ENCODE measurements at places on chromosomes 16 and 17. TPM values are rescaled to one million over a fixed set of nuclear protein-coding genes. Genes with fewer than 3 reads are reported as not detected.

Gene TMEM238L
- total RNA-seq = not detected

DNA sequence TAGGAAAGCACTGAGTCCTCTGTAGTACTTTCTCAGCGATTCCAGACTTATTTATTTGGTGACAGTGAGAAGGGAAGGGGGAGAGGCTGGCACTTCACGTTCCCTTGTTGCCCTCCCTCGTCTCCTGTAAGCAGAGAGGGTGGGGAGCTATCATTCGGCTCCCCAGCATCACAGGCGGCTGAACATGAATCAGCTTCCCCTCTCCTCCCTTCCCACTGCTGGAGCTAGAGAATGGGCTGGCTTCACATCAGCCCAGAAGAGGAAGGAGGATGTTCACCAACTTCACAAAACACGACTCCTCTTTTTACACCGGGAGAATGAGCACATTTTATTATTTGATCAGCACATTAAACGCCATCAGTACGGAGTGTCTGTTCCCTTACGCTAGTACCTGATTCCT, 6.7 kb upstream of the CMIP start:
- DNase-seq = no peak

- DNase-seq = no peak
Observed at GRCh38 chr17:80168371-80168770, 1.5 kb upstream of the CARD14 start.

GRCh38 chr17:6548034-6548433, 8.3 kb downstream of the PITPNM3 start:
- DNase-seq = no peak

DNA sequence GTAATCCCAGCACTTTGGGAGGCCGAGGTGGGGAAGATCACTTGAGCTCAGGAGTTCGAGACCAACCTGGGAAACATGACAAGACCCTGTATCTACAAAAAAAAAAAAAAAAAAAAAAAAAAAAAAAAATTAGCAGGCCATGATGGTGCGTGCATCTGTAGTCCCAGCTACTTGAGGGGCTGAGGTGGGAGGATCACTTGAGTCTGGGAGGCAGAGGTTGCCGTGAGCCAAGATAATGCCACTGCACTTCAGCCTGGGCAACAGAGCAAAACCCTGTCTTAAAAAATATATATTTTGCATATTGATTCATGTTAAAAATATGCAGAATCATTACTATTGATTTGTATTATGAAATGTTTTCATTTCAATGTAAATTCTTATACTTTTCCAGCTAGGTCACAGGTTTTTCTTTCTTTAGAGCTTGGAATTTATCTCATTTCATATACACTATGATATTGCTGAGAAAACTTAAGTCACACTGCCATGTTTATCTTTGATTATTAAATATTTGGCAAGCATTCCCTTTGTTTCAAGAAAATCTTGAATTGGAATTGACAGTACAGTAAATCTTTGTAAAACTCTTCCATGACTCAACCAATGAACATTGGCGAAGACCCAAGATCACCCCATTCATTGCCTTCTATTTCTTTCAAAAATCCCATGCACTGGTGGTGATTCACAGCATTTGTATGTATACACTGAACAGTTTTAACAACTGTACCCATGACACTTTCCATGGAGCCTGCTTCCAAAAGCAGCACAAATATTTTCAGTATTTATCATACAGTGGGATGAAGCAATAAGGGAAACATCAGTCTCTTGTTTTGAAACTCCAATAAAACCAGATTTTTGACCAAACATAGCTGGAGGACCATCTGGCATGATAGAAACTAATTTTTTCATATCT, 83.5 kb upstream of the TNRC6A start:
- DNase-seq = no peak
